ENCODE measurements at places on chromosomes 3 and 15.

DNA sequence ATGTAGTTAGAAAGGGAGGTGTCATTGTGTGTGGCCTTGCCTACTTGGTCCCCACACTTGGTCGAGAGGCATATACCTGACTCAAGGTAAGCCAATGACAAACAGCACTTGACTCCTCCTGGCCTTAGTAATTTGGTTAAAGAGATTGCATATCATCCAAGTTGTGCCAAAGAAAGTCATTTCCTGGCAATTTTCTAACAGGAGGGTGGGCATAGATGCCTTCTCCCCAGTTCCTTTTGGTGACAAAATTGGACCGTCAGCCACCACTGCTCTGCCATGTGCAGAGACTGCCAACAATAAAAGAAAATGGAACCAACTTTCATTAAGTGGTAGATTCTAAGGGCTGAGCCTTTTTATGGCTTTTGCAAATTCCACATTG is 7.9 kb upstream of the LEKR1 start:
- DNase-seq: no peak

DNA sequence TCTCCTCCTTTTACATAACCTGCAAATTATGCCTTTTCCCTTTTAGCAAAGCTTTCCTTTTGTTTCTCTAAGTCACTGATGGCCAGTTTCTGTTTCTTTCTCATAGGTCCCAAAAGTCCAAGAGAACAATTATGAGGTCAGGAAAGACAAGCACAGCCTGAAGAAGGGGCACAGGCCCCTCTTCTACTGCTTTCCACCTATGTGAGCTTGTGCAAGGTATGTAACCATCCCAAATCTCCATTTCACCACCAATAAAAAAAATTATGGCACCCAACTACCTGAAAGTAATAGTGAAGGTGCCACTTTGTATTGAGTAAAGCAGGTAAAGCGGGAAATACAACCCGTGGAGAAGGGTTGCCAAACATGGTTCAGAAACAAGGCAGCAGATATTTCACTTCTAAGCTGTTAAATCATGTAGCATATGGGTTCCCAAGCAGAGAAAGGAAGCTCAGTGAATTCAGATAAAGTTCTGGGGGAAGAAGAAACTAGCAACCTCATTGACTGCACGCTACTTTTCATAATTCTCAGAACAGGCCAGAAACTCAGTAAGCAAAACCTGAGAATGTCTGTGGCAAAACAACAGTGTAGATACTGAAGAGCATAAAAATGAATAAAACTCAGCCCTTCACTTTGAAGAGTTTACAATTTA is 4.2 kb downstream of the PLOD2 start:
- DNase-seq: no peak

- no peak for DNase-seq
Observed at GRCh38 chr15:71713191-71713809, 97.1 kb upstream of the NR2E3 start.

GRCh38 chr3:190361791-190362190 is 26.2 kb upstream of the CLDN16 start:
- DNase-seq: no peak

- no peak for DNase-seq
Observed at GRCh38 chr3:4680227-4680691, 187.1 kb downstream of the ITPR1 start.

DNA sequence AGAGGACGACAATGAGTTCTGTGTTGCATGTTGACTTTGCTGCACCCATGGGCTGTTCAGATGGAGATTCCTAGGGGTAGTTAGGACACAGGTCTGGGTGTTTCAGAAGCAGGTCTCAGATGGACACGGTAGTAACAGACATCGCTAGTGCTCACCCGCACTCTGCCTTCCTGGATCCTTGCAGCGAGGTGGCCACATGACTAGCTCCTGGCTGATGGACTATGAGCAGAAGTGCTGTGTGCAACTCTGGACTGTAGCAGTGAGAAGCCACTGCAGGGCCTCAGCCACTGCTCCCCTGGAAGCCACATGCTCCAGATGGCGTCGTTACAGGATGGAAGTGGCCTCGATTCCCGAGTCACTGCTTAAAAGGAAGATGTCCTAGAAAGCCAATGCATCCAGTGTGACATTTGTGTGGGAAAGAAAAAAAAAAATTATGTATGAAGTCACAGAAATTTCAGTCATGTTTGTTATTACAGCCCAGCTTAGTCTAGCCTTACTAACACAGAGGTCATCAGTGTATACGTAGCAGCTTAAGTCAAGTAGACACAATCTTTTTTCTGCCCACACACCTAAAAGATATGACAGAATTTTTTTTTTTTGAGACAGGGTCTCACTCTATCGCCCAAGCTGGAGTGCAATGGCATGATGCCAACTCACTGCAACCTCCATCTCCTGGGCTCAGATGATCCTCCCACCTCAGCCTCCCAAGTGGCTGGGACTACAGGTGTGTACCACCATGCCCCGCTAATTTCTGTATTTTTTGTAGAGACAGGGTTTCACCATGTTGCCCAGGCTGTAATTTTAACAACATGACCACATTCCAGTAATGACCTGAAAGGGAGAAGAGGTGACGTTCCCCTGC is 95.3 kb downstream of the XXYLT1 start:
- DNase-seq: no peak

DNA sequence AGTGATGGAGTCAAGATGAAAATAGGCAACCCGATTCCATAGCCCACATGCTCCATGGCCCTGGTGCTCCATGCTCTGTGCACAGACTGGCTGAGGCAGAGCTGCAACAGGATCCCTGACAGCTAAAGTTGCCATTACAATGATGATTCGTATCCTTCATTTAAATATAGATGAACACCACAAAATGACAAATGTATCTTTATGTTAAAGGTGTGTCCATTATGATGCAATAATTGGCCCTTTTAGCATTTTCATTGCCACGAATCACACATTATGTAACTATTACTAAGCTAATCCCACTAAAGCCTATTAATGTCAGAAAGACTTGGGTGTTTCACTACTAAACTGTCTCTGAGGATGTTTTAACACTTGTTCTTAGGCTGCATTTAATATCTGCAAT is 270.2 kb upstream of the THBS1 start:
- DNase-seq: no peak

DNA sequence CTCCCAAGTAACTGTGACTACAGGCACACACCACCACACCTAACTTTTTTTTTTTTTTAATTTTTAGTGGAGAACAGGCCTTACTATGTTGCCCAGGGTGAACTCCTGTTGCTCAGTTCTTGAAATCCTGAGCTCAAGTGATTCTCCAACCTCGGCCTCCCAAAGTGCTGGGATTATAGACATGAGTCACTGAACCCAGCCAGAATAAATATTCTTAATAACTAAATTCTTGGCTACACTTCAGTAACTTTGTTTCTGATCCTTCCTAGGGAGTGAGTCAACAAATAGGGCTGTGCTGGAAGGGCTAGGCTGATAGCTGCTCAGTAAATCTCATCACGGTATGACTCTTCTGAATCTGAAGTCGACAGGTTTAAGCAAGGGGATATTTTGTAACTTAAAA is 56.6 kb downstream of the P3H2 start:
- no peak for DNase-seq

DNA sequence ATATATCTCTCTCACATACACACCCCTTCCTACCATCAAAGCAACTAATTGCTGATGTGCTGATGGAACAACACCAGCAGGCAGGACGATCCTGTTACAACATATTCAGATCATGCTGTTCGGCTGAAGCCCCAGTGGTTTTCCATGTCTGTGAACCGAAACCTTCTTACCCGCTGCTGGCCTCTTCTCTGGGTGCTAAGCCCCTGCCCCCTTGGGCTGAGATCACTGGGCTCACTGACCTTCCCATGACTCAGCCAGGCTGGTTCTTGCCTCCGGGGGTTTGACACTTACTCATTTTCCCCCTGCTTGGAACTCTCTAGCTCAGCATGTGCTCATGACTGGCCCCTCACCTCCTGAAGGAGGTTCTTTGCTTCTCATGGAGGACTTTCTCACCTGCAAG is 122.0 kb upstream of the RGMA start:
- no peak for DNase-seq

- DNase-seq: no peak
Observed at GRCh38 chr3:193714523-193715137, 121.6 kb downstream of the OPA1 start.

DNA sequence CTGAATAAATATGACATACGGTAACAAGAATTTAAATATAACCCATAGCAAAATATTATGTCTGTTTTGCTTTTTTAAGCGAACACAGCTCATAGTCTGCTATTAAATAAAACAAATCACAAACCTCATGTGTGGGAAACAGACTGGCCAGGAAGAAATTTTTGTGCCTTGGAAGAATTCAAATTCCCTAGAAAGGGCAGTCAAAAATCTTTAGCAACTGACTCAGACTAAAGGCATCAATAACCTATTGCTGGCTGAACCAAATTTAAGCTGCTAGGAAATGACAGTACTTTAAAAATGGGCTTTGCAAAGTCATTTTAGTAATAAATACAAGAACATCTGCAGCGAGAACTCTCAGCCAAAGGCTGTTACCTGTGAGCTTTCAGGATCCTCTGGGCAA is 151.4 kb downstream of the PLD1 start:
- no peak for DNase-seq

DNA sequence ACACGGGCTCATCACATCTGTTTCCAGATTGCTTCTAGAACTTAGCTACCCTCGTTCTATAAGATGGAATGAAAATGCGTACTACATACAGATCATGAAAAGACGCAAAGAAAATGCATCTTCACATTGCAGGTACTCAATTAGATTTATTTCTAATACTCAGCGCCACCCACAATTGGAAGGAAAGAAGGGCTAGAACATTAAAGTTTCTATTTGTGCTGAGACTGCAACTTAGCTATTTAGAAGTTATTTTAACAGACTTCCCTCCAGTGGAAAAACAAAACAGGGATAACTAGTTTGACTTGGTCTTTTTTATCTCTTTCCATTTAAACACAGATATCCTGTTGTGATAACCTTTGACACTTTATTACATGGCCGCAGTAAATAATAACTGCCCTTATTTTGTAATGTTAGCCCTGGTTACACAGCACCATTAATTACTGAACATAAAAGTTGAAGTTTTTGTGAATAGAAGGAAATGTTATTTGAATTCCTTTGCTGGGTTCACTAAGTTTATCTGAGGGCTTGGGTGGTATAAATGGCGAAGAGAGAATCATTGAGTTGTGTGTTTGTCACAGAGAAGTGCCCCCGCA is 86.9 kb upstream of the SLC25A26 start:
- no peak for DNase-seq

DNA sequence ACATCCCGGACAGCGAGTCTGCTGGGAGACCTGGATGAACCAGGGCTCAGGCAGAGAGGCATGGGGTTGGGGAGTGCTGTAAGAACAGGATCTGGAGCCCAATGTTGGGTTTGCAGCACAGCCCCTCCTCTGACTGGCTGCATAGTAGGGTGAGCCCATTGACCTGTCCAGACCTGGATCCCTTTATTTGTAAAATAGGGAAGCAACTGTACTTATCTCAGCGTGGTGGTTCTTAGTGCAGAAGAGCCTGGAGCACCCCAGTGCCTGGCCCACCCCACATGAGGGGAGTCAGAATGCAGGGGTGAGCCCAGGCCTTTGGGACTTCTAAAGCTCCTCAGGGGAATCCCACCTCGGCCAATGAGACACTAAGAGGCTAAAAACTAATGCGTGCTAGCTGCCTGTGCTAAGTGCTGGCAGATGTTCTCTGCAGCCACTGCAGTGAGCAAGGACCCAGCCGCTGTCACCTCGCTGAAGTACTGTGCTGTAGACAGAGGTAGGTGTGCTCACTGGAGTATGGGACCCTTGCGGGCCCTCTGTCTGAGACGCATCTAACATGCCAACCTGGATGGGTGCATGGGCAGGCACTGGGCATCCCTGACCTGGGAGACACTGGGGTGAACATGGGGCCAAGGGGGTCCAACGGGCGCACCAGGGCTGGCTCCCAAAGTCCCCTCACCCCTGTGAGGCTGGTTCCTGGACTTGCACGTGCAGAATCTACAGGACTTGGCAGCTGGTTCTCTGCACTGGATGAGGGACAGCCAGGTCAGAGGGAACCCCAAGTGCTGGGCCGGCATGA is 95.6 kb downstream of the ATP10A start:
- DNase-seq: no peak

DNA sequence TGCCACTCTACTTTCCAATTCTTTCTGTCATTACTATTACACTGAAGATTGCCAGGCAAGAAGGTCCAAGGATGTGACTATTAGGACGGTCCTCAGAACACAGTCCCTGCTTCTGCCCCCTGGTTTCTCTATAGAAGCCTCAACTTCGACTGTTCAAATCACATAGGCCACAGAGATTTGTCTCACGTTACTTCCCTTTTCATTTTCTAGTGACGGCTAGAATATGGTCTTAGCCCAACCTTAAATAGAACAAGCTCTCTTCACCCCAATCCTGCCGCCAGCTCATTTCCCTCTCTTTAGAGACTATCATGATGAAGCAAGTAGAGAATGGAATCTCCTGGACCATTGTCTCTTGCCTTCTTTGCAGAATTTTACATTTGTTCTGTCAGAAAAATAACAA is 84.9 kb downstream of the TIGIT start:
- DNase-seq: no peak

DNA sequence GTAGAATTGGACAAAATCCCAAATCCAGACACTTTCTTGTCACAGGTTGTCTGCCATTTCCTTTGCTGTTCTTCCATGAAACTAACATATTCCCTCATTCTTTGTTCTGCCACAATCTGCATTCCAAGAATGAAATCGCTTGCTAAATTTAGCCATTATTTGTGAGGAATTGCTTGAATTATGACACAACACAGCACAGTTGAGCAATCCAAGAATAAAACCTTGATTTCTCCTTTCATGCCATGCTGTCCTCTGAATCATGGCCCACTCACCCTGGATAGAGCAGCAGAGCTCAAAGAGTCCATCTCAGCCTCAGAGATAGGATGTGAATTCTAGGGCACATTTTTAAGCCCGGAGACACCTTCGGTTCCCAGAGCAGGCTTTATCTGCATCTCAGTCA is 35.2 kb upstream of the GREM1 start:
- no peak for DNase-seq

DNA sequence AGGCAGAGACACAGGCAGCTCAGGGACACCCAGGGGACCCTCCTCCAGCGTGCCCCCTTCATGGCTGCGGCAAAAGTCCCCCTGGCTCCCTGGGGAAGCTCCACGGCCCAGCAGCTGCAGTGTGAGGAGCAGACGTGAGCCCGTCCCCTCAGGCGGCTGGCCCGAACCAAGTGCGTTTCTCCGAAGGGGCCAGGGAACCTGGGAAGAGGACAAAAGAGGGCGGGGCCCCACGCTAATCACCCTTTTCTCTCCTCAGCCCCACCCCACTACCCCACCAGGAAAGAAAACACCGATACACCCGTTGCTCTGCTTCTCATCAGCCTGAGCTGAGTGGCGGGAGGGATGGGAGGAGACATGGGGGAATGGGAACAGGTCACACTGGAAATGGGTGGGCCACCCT is at the start of gene MUC4:
MUC4 (minus strand) TSS at position 174 of the 400 bp plus-strand sequence; CDS start at position 62, 112 bp downstream.
- no peak for DNase-seq

Data from central memory CD4-positive, alpha-beta T cell (primary cell).